ENCODE measurements at places on chromosomes 7 and 10.

GRCh38 chr7:132858251-132858650 lies 223.6 kb downstream of the CHCHD3 start:
- no peak for DNase-seq

DNA sequence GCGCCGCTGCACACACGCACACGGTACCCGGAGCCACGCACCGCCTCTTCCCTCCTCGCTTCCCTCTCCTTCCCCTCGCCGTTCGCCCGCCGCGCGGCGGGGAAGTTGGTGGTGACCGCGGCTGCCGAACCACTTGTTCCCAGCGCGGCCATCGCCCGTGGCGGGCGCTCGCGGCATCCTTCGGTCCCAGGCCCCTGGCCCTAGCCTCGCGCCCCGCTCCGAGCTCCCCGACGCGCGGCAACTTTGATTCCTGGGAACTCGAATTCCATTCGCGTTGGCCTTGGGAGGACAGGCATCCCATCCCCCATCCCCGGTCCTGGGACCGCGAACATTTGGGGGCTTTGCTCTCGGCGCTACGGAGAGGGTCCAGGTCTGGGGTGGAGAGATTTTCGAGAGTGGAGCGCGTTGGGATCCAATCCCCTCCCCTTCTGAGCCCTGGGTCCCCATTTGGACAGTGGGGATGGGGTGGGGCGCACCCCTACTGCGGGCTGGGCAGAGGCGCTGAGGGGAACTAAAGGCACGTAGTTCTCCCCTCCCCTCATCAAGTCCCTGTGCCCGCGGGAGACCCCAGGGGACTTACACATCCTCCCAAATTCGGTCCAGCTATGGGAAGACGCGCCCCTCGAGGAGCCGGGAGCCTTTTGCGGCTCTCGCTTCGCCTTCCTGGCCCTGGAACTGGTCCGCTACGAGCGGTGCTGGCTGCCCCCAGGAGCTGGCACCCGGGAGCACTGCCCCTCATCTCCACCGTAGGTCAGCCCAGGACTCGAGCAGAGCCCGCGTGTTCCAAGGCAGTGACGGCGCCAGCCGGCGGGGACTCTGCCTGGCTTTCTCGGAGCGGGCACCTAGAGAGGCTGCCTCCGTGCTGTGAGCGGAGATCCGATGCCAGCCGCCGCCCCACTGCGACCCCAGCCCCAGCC lies 834 bp downstream of the CDH23 start:
- DNase-seq, result no peak

DNA sequence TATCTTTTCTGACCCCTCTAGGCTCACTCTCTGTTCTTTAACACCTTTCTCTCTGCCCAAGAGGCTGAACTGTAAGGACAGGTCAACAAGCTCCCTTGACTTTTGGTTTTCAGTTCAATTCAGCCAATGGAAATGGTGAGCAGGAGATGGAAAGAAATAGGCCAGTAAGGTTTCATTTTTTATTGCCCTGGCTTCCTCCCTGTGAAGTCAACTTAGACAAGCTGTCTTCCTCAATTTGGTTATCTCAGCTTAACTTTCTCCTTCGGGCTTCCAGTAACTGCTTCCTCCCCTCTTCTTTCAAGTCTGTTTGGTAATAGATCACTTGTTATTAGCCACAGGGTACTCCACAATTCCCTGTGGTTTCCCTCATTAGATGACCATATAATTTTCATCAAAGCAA lies 19.7 kb downstream of the LIPK start:
- DNase-seq, result no peak

GRCh38 chr10:124120410-124121061 lies 27.1 kb upstream of the CHST15 start:
- DNase-seq, result no peak
